Activated naive CD8-positive, alpha-beta T cell treated with anti-CD3 and anti-CD28 coated beads, Interleukin-2, amount 10 ng/mL, durations not matched to agents 7 days and 5 days (primary cell): ENCODE measurements at places on chromosomes 12 and 14. TPM values are rescaled to one million over a fixed set of nuclear protein-coding genes. Genes with fewer than 3 reads are reported as not detected.

The TAS2R20 gene
- total RNA-seq, result 2.0 TPM

GRCh38 chr12:52834727-52835001 is 553 bp upstream of the KRT79 start:
- no peak for DNase-seq

The OXA1L gene
- total RNA-seq, result 127 TPM

- no peak for DNase-seq
Measured at GRCh38 chr12:66159123-66159522, 10.7 kb downstream of the TMBIM4 start.

The TTC9 gene
- 17.2 TPM for total RNA-seq

DNA sequence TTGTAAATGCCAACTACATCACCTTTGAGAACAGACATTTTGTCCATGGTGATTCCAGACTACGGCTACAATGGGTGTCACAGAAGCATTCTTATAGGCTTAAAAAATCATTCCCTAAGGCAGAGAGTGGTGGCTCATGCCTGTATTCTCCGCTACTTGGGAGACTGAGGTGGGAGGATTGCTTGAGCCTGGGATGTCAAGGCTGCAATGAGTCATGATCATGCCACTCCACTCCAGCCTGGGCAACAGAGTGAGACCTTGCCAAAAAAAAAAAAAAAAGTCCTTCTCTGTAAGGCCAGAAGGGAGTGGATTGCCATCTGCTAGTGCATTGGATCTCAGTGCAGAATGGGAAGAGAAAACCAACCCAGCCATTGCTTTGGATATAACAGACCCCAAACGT is 522.5 kb downstream of the VRK1 start:
- no peak for DNase-seq

DNA sequence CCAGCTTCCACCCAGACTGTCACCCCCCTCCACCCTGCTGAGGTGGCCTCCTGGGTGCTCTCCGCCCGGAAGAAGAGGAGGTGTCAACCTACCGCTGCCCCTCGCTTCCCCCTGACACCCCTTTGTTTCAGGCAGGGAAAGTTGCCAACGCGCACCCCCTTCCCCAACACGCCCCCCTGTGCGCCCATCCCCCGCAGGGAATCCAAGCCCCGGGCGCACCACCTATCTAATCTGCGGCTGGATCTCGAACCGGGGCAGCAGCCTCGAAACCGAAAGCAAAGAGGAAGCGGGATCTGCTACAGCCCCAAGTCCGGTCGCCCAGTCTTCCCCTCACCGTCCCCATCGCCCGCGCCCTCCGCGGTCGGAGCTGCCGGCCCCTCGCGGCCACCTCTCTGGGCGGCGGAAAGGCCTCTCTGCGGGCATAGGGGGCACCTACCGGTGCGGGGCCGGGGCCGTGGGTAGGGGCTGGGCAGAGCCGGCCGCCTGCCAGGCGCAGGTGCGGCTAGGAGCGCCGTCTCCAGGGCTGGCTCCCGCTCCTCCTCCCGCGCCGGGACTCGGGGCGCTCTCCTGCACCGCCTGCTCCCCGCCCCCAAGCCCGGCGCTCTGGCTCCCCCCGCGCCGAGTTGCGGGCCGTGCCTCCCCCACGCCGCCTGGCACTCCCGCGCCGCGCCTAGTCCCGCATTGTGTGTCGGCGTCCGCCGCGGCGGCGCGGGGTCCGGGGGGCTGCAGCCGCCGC is 18.3 kb upstream of the PLEKHH1 start:
- peak; percentile 71 for DNase-seq

The GLI1 gene
- total RNA-seq, result 0.54 TPM

The VWF gene
- total RNA-seq, result 0.23 TPM

The SERPINA9 gene
- not detected for total RNA-seq

DNA sequence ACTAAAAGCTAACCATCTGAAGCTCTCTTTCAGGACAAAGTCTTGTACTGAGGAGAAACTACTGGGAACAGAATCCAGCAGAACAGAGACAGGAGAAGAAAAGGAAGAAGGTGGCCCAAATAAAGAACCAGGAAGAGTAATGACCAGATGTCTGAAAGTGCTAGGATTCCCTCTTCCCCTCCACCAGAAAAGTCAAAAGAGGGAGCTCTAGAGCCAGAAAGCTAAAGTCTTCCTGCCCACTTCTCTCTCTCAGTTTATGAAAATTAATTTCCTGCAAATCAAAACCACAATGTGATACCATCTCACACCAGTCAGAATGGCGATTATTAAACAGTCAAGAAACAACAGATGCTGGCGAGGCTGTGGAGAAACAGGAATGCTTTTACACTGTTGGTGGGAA is 47.2 kb downstream of the SPPL3 start:
- no peak for DNase-seq

DNA sequence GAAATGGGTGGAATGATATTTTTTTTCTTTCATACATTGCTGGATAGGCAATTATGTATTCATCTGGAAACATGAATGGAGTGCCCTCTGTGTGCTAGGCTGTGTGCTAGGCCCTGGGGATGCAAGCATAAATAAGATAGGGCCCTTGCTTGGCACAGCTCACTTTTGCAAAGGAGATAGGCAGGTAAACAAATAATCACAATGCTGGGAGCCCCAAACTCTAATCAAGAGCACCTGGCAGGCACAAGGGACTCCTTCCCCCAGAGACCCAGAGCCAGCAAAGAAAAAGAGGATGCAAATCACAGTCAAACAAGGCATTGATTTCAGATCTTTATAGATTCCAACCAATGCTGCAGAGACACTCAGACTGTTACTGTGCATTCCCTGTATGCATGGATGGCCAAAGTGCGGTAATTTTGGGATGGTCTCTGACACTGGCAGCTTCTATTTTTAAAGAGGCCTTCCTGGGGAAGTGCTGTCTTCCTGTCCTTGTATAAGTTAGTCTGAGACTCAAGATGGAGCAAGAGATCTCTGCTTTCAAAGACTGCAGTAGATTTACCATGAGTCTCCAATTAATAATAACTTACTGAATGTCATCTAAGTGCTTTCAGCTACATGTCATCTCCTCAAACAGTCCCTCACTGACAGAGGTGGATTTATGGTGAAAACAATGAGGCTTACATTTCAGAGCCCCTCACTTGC is 45.1 kb upstream of the CPM start:
- no peak for DNase-seq

GRCh38 chr12:10068644-10069043 is 30.1 kb downstream of the CLEC1A start:
- no peak for DNase-seq

GRCh38 chr14:95335071-95335470 is 15.4 kb upstream of the CLMN start:
- no peak for DNase-seq

The SUOX gene
- 11.4 TPM for total RNA-seq

The CLEC4A gene
- 0.74 TPM for total RNA-seq

- DNase-seq, result no peak
Measured at GRCh38 chr14:30195941-30196340, 268.3 kb upstream of the PRKD1 start.

DNA sequence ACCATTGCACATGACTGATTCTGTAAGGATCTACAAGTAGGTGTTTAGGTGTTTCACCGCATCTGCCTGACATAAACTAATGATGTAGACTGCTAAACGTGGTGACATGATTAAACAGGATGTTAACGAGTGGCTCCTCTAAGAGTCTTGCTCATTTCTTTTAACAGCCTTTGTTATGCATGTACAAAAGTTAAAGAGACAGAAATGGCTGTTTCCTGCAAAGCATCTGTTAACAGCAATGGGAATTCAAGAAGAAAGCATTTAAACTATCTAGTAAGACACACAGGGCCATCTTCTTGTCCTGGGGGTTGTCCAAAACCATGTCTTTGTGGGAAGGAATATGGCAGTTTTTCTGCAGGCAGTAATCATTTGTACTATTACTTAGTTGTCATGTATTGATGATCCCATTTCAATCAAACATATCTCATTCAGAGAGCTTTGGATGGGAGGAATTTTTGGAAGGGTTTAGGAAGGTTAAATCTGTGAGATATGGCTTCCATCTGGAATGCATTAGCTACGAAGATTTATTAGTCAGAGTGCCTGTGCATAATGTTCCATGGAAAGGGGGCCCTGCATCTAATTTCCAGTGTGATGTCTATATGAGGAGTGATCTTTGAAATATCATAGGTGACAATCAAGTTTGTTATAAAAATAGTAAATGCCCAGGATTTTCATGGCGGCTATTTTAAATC is 495.1 kb downstream of the EGLN3 start:
- no peak for DNase-seq

- DNase-seq, result no peak
Measured at GRCh38 chr12:51938726-51939125, 12.8 kb upstream of the ACVR1B start.

GRCh38 chr12:29609431-29610215 is 112.1 kb upstream of the OVCH1 start:
- no peak for DNase-seq

DNA sequence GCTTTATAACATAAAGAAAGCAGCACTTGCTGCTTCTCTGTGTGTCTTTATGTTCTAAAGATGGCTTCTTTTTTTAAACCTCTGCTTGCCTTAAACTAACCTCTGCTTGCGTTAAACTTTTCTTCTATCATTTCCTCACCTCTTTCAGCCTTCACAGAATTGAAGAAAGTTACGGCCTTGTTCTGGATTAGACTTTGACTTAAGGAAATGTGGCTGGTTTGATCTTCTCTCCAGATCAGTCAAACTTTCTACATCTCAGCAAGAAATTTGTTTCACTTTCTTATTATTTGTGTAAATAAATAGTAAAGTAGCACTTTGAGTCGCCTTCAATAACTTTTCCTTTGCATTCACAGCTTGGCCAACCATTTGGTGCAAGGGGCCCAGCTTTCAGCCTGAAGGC is 64.2 kb downstream of the CMAS start:
- no peak for DNase-seq

DNA sequence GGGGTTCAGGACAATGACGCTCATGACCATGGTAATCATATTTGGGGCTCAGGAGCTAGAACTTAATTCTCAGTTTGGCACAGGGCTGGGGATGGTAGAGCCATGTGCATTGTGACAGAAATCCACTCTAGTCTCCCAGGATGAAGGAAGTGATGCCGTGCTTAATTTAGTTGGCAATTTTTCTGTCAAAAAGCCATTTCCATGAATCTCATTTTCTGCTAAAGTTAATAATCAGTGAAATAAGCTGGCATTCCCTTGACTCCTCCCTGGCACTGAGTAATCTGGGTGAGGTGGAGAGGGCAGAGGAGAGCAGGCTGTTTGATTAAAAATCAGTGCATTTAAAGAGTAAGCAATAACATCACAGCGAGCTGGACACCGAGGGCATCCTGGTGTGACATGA is 45.0 kb upstream of the GPR68 start:
- no peak for DNase-seq

DNA sequence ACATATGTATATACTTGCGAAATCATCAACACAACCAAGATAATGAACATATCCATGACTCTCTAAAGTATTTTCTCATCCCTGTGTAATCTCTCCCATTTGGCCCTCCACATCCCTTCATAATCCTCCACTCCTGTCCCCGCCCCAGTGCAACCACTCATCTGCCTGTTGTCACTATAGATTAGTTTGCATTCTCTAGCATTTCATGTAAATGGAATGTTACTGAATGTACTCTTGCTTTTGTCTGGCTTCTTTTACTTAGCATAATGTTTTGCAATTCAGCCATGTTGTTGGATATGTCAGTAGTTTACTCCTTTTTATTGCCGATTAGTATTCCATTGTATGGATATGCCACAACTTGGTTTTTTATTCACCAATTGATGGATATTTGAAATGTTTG is 99.1 kb downstream of the BICD1 start:
- DNase-seq, result no peak

The OLR1 gene
- not detected for total RNA-seq

The SMCO2 gene
- total RNA-seq, result not detected

DNA sequence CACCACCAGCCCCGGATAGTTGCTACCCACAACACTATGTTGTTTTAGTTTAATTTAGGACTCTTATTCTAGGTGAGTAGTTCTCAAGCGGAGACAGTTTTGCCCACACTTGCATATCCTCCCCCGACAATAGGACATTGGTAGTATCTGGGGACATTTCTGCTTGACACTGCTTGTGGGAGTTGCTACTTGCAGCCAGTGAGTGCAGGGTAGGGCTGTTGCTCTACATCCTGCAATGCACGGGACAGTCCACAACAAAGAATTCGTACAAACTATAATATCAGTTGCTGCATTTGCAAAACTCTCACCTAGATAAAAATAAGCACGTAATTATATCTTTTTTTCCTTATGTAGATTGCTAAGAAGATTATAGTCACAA is 111.8 kb upstream of the DNM1L start:
- no peak for DNase-seq

The TGM1 gene
- 5.8 TPM for total RNA-seq

DNA sequence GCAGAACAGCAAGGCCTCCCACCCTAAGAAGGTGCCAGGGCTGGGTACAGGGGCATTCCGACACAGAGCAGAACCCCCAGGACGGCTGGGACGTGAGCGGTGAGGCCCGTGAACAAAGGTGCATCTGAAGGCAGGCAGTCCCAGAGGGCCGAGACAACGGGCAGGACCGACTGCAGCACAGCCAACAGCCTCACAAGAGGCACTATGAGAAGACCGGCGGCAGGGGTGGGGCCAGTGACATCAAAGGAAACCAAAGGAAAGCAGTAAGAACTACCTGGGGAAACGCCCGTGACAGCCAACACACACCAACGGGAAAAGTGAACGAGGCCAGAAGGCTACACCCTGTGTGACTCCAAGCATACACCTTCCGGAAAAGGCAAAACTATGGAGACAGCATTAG is 9.1 kb downstream of the BTBD6 start:
- DNase-seq, result no peak

- DNase-seq, result no peak
Measured at GRCh38 chr14:95529216-95529615, 5.6 kb upstream of the GLRX5 start.

DNA sequence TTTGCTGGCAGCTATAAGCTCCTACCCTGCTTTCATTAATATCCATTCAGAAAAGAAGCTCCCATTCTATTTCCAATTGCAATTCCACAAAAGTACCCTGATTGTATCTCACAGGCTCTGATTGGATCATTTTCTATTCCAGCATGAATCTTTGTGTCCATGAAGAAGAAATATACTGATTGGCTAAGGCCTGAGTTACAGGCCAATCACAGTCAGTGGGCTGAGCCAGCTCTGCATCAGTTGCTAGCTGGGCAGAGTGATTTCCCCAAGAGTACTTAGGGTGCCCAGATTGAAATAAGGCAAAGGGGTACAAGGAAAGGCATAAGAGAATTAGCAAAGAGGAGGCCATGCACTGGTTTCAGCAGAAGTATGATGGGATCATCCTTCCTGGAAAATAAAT is 14.4 kb downstream of the ART4 start:
- DNase-seq, result no peak

GRCh38 chr14:95668235-95668772 is 17.9 kb upstream of the TCL1B start:
- DNase-seq, result no peak

GRCh38 chr14:38080696-38081095 is 127.0 kb upstream of the SSTR1 start:
- no peak for DNase-seq
